ENCODE measurements at places on chromosomes 7 and 10. TPM values are rescaled to one million over a fixed set of nuclear protein-coding genes. Genes with fewer than 3 reads are reported as not detected.

The GBX1 gene
- not detected for total RNA-seq

DNA sequence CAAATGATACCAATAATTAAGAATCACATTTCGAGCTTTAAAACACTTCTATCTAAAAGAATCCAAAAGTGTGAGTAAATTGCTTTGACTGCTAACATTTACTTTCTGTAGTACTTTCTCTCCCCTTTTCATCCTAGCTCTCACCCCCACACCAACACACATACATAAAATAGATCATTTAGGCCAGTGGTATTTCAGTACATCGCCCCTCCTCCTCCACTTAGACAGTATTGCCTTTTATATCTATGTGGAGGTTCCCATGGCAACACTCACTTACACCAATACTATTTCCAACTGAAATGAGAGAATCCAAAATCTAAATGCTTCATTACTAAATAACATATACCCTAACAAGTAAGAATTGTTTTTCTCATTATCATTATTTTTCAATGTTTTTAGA, 58.9 kb downstream of the HIBADH start:
- no peak for DNase-seq

The PCGF5 gene
- total RNA-seq, result 54.2 TPM

- DNase-seq, result no peak
These were observed 15.0 kb downstream of the CDK14 start for GRCh38 chr7:90611115-90611514.

DNA sequence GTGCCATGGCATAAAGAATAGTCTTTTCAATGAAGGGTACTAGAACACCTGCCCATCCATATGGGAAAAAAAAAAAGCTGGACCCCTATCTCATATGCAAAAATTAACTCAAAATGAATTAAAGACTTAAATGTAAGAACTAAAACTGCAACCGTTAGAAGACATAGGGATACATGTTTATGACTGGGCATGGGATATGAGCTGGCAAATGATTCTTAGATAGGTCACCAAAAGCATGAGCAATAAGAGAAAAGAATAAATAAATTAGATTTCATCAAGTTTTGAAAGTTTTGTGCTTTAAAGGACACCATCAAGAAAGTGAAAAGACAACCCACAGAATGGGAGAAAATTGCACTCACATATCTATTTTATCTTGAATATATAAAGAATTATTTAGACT, 222.0 kb downstream of the ADK start:
- no peak for DNase-seq

The DUSP5 gene
- 53.5 TPM for total RNA-seq

DNA sequence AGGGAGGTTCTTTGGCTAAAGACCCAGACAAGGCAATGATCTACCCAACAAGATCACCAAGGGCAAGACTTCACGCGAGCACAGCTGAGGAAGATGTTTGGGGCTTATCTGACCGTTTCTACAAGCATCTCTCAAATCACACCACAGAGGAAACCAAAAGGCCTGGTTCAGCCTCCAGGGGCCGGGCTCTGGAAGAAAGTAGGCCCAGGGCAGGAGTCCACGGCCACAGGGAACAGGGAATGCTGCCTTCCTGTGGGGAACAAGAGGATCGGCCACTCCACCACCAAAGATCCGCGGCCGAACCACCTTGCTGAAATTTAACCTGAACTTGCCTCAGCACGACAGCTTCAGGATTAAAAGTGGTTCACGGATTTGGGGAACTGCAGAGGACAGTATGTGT, 332.5 kb downstream of the PTPRN2 start:
- peak; percentile 42 for DNase-seq

DNA sequence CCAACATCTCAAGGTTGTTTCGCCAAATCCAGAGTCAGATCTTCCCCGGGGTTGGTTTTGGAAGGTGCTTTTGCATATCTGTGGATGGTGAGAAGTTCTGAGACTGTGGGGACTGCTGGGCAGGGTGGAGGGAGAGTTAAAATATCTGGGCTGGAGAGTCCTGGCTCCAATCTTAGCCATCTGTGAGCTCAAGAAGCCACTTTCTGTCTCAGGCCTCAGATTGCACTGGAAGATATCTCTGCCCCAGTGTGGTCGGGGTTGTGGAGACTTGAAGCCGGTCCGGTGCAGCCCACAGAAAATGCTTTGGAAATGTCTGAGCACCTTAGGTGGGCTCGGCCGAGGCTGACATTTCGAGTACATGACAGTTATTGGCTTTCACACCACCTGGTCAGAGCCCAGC, 72.2 kb upstream of the SFMBT2 start:
- no peak for DNase-seq

DNA sequence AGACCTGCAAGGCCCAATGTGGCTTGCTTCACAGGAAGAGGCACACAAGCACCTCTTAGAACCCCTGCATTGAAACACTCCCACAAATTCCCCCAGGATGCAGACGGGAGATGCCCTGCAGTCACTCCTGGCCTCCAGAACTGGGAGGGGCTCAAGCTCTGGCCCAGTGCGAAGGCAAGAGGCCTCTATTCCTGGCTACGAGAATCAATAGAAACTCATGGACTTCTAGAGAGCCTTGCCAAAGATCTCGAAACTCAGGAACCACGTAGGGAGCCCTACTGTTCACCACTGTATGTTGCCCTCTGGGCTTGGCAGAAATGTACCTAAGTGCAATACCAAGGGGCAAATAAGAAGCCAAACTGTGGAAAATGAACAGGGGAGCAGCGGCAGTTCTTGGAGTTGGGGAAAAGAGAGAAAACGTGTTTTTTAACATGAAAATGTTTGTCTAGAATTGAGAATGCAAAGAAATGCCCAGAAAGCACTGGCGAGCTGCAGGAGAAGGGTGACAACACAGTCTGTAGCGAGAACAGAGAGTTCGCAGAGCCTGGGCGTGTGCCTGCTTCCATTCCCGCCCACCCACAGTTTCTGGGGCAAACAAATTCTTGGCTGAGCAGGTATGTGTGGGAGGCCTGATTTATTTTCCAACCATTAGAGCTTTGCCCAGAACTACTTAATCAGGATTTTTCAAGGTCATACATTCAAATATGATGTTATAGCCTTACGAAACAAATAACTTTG, 260.5 kb upstream of the KLF14 start:
- DNase-seq, result no peak

DNA sequence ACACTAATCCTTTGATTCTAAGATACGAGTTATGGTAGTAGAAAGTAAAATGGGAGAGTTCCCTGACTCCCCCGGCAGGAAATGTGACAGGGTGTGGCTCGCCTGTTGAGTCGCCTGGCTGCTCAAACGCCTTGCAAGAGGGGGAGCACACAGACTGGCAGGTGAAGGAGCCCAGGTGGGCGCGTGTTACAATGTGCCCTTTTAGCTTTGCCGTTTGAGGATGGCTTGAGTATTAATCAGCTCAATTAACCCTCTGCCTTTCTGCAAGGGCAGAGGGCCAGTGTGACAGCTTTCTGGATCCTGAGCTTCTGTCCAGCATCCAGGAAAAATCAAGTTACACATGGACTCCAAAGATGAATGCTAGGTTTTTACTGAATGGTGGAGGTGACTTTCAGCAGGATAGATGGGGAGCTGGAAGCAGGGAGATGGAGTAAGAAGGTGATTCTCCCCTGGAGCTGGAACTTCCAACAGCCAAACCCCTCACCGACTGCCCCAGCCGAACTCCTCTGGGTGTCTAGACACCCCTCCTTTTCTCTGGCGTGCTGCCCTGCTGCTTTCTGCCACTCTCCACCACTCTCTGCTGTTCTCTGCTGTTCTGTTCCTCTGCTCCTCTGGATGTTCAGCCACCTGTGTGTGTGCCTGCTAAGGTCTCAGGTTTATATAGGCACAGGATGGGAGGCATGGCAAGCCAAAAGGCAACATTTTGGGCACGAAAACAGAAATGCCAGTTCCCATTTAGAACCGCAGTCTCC, 548.8 kb upstream of the KCND2 start:
- no peak for DNase-seq

The LIPJ gene
- 0.13 TPM for total RNA-seq

The CPN1 gene
- total RNA-seq, result not detected

The ATOH7 gene
- 0.22 TPM for total RNA-seq

DNA sequence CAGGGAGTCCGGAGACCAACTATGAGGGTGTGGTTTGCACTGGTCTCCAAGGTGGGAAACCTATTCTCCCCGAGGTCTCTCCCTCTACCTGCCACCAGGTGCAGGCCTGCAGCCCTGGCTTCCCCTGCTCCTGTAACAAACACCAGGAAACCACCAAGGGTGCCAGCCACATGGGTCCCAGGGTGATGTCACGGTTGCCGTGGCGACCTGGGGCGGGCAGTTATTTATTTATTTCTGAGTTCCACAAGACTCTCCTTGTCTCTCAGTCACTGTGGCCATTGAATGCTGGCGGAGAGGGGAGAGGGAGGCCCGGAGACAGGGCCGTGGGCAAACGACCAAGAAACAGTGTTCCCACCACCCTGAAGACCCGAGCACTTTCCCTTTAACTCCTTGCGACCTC, 27.0 kb downstream of the MMD2 start:
- DNase-seq, result peak; percentile 81

- no peak for DNase-seq
These were observed 556.8 kb upstream of the GALNT17 start for GRCh38 chr7:70574970-70575799.

GRCh38 chr10:82221601-82222149, 346.7 kb downstream of the NRG3 start:
- DNase-seq, result no peak

The CPA1 gene
- 4.1 TPM for total RNA-seq

- no peak for DNase-seq
These were observed 47.9 kb upstream of the SLC35B4 start for GRCh38 chr7:134364619-134365037.

DNA sequence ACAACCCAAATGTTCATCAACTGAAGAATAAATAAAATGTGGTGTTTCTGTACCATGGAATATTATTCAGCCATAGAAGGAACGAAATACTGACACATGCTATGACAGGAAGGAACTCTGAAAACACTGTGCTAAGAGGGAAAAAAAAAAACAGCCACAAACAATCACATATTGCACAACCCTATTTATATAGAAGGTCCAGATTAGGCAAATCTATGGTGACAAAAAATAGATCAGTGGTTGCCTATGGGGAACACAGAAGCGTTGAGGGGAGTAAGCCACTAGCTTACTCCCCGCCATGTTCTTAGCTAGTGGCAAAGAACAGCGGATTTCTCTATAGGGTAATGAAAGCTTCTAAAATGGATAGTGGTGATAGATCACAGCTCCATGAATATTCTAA, 198.4 kb downstream of the TPST1 start:
- no peak for DNase-seq

DNA sequence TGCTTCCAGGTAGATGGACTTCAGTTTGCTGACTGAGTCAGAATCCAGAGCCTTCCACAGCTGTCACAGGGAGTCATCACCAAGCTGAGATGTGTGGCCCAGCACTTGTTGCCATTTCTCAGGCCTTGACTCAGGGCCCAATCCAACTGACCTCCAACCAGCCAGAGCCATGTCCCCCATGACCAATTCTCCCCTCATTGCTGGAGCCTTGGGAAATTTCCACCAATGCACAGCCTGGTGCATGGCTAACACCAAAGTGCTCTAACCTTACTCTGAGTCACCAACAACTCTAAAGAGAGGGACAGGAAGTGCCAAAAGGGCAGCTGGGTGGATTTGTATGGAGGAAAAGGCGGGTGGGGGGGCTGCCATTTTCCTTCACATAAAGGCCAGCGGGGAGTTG, 13.4 kb upstream of the GLI3 start:
- DNase-seq, result no peak

The GIMAP1 gene
- total RNA-seq, result 8.5 TPM

The PLXDC2 gene
- 118 TPM for total RNA-seq

DNA sequence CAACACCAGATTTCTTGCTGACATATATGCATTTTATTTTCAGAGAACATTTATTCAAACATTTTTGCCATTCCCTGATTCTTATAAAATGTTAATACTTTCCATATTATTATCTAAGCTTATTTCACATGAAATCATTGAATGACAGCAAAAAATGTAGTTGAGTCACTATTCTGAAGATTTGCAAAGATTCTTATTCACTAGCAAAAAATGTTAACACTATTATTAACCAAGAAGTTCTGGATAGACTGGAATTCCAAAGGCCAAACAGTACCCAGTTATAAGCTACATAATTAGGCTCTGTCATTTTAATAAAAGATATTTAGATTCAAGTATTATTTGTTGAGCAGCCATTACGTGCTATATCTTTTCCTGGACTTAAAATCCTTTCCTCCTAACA, 4.3 kb downstream of the GSTO2 start:
- DNase-seq, result no peak

The PPP1R17 gene
- total RNA-seq, result not detected

- DNase-seq, result no peak
These were observed 135.9 kb downstream of the PAXIP1 start for GRCh38 chr7:154867068-154867467.

- DNase-seq, result no peak
These were observed 19.9 kb downstream of the CALD1 start for GRCh38 chr7:134799377-134799776.

- no peak for DNase-seq
These were observed 194.9 kb downstream of the REEP3 start for GRCh38 chr10:63716016-63716580.

The ZPBP gene
- total RNA-seq, result not detected

GRCh38 chr7:11931307-11931706, 99.3 kb upstream of the THSD7A start:
- no peak for DNase-seq

DNA sequence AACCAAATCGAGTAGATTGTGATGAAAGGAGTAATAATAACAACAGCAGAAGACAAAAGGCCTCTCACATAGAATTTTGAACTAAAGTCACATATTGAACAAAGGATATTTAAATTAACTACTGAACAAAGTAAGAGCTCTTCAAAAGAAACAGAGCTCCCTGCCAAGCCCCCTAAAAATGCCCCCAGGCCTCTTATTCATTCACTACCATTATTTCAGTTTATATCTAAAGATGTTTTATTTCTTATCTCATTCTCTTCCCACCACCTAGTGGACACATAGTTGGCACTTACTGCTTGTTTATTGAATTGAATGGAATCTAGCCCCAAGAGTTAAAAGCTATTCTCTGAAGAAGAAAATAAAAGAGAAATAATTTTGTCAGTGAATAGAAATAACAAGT, 37.4 kb downstream of the VCL start:
- no peak for DNase-seq

DNA sequence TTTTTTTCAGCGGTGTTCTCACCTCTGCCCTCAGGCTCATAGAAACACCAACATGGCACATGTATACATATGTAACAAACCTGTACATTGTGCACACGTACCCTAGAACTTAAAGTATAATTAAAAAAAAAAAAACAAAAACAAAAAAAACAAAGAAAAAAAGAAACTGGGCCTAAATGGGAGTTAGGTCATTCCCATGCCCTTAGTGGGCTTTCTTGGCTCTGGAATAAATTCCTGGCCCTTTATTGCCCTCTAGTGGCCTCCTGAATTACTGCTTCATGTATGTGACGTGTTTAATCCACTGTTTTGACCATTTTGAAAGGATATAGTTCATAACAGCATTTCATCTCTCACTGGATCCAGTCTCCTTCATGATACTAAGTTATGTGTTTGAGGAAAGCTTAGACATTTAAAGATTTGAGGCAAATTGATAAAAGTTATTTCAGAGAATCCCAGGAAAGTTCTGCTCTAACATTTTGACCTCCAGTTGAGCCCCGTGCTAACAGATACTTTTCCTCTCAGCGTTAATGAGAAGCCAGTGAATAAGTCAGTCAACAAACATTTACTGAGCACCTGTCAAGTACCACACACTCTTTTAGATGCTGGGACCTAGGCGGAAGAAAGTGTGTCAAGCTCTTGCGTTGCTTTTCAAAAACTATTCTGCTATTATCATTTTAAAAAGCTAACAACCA, 54.7 kb upstream of the SYPL1 start:
- DNase-seq, result no peak

The FAM237B gene
- not detected for total RNA-seq

The PRTFDC1 gene
- 4.7 TPM for total RNA-seq

- no peak for DNase-seq
These were observed 8.9 kb upstream of the C7orf33 start for GRCh38 chr7:148581624-148582023.
